H7 (cell line): ENCODE measurements at places on chromosomes 11 and 22.
A peak's percentile ranks its signal among the peaks of the same experiment; 100 is the strongest.

GRCh38 chr22:17121233-17122195, at the start of gene TMEM121B:
Gene TMEM121B, minus strand, starts transcription at chr22:17121360. Its CDS starts 233 bp downstream, at chr22:17121127.
- DNase-seq, result peak; percentile 96

DNA sequence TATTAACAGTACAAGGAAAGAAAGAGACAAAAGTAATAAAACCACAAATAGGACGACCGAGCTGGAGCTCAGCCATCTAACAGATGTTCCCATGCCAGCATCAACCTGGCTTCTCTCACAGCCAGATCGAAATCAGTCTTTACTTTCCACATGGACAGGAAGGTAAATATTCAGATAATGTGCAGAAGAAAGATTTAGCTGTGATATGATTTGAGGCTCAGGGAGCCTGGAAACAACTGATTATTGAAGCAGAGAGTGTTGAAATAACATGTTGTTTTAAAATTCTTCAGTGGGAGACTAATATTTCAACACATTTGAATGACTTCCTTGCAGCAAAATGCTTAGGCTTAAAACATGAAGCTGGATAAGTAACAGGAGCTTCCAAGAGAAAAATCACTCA, 546.8 kb downstream of the ETS1 start:
- no peak for DNase-seq

GRCh38 chr22:38554281-38554680, 15.7 kb downstream of the DMC1 start:
- no peak for DNase-seq

- no peak for DNase-seq
Observed at GRCh38 chr22:19069451-19069850, 52.8 kb downstream of the DGCR2 start.

DNA sequence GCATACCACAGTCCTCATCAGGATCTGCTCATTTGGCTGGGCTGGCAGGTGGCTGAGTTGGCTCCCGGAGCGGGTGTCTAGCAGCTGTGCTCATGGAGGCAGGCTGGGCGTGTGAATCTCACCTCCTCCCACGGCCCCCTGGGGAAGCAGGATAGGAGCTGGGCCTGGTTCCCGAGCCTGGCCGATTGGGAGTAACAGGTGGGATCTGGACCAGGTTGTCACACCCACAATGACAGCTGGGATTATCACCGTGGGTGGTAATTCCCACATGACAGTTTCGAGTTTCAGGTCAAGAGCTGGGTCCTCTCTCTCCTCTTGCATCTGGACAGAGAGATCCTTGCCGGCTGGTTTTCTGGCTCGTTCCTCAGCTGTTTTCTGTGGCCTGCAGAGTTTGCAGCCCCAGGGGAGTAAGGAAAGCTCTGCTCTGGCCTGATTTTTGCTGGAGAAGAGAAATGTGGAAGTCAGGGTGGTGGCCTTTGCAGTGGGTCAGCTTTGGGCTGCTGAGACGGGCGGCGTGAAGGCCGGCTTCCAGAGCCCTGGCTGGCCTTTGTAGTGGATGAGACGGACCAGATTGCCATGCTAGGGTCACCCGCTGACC, 57.0 kb downstream of the BCR start:
- peak; percentile 74 for DNase-seq

DNA sequence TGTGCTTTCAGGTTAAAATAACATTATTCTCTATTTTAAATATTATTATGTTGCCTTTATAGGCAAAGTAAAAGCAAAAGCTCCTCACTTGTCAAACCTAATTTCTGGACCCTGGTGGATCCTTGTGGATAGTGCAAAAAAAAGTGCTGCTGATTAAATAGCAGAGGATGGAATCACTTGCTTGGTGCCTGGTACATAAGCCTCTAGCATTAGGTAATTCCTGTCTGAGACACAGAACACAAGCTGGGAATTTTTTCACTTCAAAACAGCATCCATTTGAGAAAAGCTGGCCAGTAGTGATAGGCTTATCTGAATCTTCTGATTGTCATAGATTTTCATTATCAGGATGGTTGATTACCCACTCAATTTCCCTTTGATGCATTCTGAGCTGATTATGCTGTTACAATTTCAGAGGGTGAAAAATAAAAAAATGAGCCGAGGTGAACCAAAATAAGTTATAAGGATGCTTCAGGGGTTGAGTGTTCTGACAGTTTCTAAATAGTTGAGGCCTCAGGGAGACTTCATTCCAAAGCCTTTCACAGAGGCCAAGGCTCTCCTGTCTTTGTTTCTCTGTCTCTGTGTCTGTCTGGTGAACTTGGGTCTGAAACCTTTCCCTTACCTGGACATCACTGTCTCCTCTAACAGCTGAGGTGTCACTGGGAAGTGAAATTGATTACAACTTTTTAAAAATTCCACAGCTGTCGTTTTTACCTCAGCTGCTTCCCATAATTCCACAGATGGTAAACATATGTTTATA, 242.9 kb downstream of the NELL1 start:
- no peak for DNase-seq

DNA sequence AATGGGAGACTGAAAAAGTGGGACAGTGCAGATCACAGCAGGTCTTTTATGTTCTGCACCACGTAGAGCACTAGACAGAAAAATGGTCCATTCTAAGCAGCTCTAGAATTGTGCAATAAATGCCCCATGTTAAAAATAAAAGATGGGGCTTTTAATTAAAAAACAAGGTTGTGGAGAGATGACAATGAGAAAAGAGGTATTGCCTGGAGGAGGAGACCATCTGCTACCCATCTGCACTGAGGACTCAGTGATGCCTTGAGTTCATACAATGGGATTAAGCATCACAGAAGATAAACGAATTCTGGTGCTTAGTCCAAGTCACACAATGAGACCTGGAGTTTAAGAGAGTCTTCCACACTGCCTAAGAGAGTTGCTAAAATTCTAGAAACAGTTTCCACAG, 73.6 kb downstream of the PAK1 start:
- no peak for DNase-seq

- DNase-seq, result no peak
Observed at GRCh38 chr22:27302501-27302900, 499.1 kb downstream of the MN1 start.

- DNase-seq, result no peak
Observed at GRCh38 chr11:33444835-33445594, 187.8 kb downstream of the HIPK3 start.

DNA sequence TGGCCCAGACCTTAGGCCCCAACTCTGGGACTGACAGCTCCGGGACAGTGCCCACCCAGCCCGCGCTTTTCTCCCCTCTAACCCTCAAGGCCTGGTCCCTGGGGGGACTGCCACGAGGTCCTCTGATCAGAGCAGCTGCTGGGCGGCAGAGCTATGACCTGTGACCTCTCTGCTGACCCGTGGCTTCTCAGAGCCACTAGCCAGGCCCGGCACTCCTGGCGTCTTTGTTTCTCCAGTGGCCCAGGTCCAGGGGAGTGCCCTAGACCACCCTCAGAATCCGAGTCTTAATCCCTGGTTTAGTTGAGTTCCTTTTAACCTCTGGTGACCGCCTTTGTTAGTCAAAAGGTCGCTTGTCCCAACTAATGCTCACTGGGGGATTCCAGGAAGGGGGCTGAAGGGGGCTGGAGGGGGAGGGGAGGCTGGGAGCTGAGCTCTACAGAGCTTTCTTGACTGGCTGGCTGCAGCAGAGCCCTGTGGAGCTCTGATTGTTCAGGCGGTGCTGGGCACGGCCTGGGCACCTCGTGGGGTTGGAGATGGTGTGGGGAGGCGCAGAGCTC, 1.2 kb downstream of the FBLN1 start:
- DNase-seq, result peak; percentile 82

- DNase-seq, result no peak
Observed at GRCh38 chr11:108927791-108928545, 263.1 kb downstream of the DDX10 start.

DNA sequence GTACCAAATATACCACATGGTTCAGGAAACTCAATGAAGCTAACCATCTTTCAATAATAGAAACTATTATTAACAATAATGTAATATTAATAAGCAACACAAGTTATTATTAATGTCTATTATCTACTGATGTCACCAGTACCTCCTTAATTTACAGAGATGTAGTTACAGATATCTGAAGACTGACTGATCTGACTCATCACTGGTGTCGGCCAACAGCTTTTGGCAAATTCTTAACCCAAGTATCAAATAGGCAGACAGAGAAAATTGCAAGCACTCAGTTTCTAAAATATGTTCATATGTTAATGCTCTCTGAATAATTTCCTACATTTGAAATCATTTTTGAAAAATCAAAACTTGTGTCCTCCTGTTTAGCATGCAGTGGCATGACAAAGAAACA, 100.4 kb upstream of the DDI1 start:
- no peak for DNase-seq

DNA sequence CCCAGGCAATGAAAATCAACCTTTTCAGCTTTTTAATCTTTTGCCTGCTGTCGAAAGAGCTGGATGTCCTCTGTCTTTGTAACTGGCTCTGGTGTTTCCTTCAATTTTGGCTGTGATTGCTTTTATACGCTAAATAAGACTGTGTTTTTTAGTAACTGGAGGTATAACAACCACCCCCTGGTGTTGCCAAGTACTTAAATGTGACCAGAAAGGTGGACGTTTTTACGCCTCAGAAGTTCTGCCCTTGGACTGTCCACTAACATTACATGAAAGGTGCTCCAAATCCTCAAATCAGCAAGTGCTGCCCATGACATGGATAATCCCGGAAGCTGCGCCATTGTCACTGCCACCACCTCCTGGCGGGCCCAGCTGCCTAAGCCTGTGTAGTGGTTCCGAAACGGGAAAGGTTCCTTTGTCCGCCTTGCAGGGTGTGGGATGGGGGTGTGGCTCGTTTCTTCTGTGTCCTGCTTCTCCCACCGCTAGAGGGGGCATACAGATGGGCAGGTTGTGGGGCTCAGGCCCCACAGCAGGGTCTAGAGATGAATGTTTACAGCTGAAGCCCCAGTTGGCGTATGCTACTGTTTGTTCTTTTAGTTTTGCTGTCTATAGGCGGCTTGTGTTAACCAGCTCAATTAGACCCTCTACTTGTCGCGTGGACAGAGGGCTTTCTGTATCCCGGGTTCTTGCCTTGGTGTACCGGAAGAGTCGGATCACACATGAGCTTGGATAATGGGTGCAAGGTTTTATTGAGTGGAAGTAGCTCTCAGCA, 82.2 kb upstream of the SEPTIN5 start:
- peak; percentile 86 for DNase-seq

DNA sequence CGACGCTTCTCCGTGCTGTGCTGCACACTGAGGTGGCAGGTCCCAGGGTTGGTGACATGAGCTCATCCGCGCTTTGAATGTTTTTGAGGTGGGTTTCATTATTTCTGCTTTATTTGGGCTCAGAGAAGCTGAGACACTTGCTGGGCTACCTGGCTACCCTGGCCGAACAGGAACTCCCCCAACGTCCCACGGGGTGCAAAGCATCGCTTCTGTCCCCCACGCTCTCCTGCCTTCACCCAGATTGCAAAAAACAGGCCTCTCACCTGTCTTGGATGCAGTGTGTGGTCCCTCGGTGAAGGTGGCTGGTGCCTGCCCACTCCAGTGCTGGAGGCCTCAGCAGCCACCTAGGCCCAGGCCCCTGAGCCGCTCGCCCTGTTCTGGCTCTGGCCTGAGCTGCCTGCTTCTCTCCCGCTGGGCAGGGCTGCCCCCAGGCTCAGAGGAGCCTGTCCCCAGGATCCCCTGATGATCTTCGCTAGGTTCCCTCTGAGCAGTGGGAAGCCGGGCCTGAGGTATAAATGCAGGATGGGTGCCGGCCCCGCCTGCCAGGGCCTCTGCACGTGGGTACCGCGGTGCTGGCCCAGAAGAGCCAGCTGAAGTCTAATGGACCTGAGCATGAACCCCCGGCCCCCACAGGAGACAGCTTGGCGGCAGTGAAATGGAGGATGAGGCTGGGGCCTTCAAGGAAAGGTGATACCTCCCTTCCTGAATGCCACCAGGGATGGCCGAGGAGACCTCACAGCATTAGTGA, 15.8 kb upstream of the MRGPRD start:
- no peak for DNase-seq

DNA sequence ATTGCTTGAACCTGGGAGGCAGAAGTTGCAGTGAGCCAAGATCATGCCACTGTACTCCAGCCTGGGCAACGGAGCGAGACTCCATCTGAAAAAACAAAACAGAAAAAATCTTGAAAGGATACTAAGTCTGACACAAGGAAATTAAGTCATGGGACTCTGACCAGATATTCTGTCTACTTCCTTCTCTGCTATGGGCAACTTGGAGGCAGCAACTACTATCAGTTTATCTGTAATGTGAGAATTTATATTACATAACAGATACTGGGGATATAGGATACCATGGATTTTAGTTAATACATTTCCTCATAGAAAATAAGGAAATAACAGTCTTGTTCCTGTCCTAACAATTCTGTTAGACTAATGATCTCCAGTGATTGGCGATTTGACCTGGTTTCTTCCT, 1.6 kb upstream of the SGSM3 start:
- DNase-seq, result no peak

- no peak for DNase-seq
Observed at GRCh38 chr11:16979703-16980622, 34.3 kb downstream of the PLEKHA7 start.

- peak; percentile 82 for DNase-seq
Observed at GRCh38 chr22:50269573-50269969, 609 bp downstream of the MAPK11 start.

DNA sequence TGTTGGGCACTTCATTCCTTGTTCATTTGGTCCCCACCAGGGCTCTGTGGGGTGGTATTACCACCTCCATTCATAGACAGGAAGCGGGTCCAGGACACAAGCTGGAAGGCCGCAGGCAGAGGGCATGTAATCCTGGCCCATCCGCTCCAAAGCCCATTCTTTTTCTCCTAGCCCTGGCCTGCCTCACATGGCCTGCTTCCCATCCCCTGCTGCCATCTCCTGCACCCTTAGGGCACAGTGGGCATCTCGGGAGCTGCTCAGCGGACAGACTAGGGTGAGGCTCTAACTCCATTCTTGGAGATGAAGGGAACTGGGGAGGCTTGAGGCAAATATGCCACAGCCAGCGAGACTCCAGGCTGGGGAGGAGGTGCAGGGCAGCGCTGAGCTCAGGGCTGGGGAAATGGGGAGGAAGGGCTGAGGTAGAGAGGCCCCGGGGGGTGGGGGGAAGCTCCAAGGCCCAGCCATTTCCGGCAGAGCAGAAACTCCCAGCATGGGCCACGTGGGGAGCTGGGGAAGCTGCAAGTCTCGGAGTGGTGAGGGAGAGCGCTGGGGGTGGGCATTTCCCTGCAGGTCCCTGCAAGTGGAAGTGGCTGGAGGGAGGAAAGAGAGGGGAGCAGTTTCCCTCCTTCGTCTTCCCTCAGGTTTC, 14.3 kb upstream of the BCL9L start:
- DNase-seq, result peak; percentile 80

DNA sequence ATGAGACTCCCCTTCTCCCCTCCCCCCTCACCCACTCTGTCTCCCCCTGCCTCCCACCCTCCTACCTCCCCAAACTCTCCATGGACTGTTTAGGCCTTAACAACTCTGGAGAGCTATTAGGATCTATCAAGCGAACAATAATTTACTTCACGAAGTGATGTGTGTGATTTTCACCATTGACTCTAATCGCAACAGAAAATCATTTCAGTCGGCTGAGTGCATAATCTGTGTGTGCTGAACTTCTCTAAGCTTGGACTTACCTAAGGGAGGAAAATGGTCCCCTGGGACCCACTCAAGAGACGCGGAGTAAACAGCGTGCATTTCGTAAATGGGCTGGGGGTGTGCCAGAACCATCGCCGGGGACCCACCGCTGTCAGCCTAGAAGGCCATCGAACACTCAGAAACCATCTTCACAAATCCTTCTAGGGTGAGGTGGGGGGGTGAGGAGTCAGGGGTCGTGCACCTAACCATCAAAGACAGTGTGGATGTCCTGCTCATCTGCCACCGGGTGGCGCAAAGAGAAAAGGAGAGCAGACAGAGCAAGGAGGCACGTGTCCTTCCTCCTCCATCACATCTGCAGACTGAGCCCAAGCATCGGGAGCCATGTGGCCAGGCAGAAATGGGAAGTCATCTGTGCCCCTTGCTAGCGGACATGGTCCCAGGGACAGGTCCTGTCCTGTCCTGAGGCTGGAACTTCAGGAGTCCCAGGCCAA, 62.1 kb upstream of the NUP50 start:
- DNase-seq, result peak; percentile 88
